ENCODE measurements at places on chromosomes 1 and 21.

DNA sequence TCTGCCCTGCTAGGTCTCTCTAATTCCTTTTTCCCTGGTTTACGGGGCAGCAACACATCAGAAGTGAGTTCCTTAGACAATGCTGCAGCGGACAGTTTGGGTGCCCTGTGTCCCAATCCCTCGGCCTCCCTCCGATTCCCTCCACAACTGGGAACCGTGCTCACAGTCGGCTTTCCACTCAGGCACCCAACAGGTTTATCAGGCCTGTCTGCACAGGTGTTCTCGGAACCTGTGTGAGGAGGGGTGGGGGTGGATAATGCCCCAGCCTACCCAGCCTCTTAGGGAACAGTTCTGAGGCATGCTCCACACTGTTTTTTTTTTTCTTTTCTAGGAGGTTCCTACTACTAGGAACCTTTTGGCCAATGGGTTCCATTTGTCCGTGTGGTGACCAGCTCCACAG is 131.2 kb downstream of the DISC1 start:
- DNase-seq: no peak

DNA sequence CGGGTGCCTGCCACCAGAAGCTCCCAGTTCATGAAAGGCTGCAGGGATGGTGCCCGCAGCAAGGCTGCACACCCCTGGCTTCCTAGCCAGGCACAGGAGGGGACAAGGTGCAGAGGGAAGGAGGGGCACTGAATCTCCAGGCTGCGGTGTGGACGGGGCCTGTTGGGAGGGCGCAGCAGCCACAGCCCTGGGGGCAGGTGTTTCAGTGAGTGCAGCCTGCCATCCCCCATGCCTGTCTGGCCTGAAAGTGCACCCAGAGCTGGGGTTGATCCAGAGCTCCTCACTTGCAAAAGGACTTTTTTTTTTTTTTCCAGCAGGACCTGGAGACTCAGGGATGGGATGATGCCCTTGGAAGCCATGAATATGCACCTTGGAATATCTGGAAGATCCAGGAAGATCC is 153.7 kb upstream of the C1orf174 start:
- DNase-seq: no peak

DNA sequence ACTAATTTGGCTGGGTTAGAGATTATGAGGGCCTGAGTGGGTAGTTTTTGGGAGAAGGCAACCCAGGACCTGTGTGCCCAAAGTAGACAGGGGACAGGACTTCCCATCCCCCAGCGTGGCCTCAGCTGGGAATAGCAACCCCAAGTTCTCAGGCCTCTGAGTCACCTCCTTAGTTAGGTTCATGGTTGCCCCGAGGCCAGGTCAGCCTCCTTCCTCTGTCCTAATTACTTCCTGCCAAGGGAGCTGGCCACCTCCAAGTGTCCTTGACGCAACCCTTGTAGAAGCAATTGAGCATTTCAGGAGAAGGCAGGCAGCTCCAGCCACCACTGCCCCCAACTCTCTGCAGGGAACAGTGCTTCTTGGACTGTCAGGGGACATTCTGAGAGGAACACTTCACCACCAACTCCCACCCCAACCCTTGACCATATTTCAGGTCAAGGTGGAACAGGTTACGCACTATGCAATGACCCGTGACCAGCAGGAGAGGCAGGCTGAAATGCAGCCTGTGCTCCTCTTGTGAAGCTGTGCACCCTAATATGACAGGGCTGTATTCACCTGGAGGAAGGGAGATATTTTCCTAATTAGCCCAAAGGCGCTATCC is 5.1 kb upstream of the NT5C1A start:
- no peak for DNase-seq

- no peak for DNase-seq
Measured at GRCh38 chr1:81834921-81835698, 34.4 kb downstream of the ADGRL2 start.

DNA sequence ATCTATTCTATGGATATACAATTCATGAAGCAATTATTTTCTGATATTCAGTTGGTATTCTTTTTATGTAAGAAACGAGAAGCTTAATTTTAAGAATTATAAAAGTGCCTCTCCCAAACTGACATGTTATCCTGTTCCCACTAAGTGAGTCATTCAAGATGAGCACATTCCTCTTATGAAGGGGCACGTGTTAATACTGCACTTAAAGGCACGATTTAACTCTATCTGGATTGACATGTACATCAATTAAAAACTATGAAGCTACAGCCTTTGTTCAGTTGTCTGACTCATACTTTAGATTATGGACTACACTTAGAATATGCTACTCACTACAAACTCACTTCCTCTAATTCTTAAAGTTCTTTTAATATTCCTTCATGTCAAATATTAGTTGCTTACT is 111.6 kb downstream of the CYYR1 start:
- no peak for DNase-seq

GRCh38 chr1:236724506-236724905 is 38.2 kb downstream of the ACTN2 start:
- no peak for DNase-seq

DNA sequence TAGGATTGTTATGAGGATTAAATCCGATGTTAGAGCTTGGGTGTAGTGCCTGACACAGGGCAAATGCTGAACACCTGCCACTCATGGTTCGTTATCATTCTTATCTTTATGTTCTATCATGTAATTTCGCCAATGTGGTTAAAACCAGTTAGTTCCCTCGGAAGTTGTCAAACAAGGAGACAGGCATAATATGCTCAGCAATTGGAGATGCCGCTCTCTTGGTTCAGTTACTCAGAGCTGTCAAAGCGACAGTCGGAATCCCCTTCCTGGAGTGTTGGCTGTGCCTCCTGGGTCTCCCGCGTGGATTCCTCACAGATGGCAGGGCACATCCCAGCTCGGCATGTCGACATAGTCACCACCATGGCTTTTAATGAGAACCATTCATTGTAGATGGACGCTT is 192.2 kb downstream of the ROR1 start:
- no peak for DNase-seq

GRCh38 chr1:218546314-218546713 is 201.2 kb downstream of the TGFB2 start:
- DNase-seq: no peak

- no peak for DNase-seq
Measured at GRCh38 chr1:227732586-227733308, 2.4 kb downstream of the JMJD4 start.

DNA sequence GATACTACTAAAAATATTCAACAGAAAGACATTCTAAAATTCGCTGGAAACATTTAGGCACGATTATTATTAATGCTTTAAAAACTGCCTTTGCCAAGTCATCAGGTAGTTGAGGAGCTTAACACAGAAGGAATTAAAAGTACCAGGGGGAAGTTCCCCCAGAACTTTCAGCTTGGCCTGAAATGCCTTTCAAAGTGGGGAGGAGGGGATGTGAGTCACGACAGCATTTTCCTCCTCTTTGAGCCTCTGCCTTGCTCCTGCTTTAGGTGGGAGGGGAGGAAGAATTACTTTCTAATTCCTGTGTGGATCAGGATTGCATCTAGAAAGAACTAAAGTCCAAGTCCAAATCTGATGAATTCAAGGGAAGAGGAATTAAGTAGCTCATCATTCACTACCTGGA is 183.7 kb downstream of the CLIC6 start:
- no peak for DNase-seq

GRCh38 chr1:19009882-19010321 is 53.4 kb upstream of the IFFO2 start:
- DNase-seq: no peak

- no peak for DNase-seq
Measured at GRCh38 chr1:55275151-55275748, 60.1 kb upstream of the USP24 start.

GRCh38 chr1:186498695-186499389 is 37.9 kb upstream of the PDC start:
- no peak for DNase-seq

- no peak for DNase-seq
Measured at GRCh38 chr21:28418726-28419514, 573.8 kb downstream of the LTN1 start.

DNA sequence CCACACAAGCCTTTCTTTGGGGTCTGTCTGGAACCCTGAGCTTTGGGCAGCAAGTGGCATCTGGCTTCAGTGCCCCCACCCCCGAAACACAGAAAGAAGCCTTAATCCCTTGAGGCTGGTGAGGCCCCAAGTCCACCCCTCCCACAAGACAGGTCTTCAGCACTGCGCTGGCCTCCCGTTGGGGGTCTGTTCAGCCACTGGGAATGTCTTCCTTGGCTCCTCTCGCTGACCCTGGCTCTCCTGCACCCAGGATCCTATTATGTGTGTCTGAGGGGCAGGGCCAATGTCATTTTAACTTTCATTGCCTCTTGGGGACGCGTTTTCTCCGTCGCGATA is 26.9 kb downstream of the ATP8B2 start:
- no peak for DNase-seq

GRCh38 chr1:218538341-218538740 is 193.2 kb downstream of the TGFB2 start:
- no peak for DNase-seq

DNA sequence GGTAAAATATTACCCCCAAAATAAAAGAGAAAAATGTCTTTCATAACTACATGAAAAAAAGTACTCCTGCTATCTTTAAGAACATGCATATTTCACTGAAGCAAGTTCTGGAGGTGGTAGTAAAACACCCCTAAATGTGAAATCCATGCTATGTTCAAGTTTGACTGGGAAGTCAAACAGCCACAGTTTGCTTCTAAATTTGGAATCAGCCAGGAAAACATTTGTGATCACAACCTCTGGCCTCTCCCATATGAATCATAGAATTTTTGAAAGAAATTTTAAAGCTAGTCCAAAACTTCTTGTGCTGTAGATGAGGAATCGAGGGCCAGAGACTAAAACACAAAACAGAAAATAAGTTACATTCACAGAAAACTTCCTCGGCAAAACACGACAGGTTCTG is 6.6 kb downstream of the SORT1 start:
- DNase-seq: no peak

DNA sequence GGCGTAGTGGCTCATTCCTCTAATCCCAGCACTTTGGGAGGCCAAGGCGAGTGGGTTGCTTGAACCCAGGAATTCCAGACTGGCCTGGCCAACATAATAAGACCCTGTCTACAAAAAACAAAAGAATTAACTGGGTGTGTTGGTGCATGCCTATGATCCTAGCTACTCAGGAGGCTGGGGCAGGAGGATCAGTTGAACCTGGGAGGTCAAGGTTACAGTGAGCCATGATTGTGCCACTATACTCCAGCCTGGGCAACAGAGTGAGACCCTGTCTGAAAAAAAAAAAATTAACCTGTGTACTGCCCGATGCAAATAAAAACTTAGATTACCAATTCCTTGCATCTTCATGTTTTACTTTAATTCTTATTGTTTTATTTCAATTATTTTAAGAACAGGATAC is 193.2 kb downstream of the PATJ start:
- DNase-seq: no peak

DNA sequence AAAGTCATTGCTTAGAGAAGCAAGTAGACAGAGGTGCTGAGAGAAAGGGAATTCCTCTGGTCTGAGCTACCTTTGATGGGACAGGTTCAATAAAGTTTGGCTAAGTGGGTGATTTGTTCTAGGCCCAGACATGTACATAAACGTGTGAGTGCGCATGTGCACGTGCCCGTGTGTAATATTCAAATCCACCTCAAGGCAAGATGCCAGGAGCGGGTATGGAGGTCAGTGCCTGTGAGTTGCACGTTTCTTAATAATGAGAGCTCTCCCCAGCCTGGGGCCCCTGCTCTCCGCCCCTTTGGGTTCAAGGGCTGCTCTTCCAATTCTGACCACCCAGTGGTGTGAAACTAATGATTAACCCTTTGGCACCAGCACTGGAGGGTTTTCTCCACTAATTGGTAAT is 53.8 kb upstream of the LMO4 start:
- no peak for DNase-seq

GRCh38 chr1:34918977-34919561 is 10.4 kb downstream of the DLGAP3 start:
- peak; percentile 62 for DNase-seq

GRCh38 chr1:195064358-195064757 is 1543.9 kb downstream of the KCNT2 start:
- no peak for DNase-seq

Measured in COR-L47 (cell line).